ENCODE measurements at places on chromosomes 2 and 18.
A peak's percentile ranks its signal among the peaks of the same experiment; 100 is the strongest.

GRCh38 chr2:70525032-70525431 is 28.6 kb downstream of the TGFA start:
- H3K27me3 ChIP-seq, result no peaks in the 10 kb centered on the region
- H3K4me3 ChIP-seq, result no peak overlapping the region
- no peak overlapping the region for H3K27ac ChIP-seq
- H3K4me1 ChIP-seq, result peaks cover 7% of the 10 kb centered on the region
- H3K36me3 ChIP-seq, result no peaks in the 10 kb centered on the region

GRCh38 chr2:174901075-174901474 is 104.1 kb downstream of the CHN1 start:
- DNase-seq, result peak; percentile 29
- H3K4me1 ChIP-seq, result no peaks in the 10 kb centered on the region
- H3K4me3 ChIP-seq, result no peak overlapping the region
- H3K27me3 ChIP-seq, result no peaks in the 10 kb centered on the region
- H3K27ac ChIP-seq, result no peak overlapping the region

GRCh38 chr2:230221493-230221892 is 1.7 kb upstream of the SP110 start:
- DNase-seq, result no peak
- H3K27ac ChIP-seq, result no peak overlapping the region
- no peak overlapping the region for H3K4me3 ChIP-seq
- no peaks in the 10 kb centered on the region for H3K4me1 ChIP-seq
- H3K27me3 ChIP-seq, result no peaks in the 10 kb centered on the region

GRCh38 chr2:212843409-212844199 is 305.0 kb upstream of the ERBB4 start:
- H3K4me3 ChIP-seq, result no peak overlapping the region
- H3K36me3 ChIP-seq, result no peaks in the 10 kb centered on the region
- no peak overlapping the region for H3K27ac ChIP-seq
- no peak for DNase-seq

DNA sequence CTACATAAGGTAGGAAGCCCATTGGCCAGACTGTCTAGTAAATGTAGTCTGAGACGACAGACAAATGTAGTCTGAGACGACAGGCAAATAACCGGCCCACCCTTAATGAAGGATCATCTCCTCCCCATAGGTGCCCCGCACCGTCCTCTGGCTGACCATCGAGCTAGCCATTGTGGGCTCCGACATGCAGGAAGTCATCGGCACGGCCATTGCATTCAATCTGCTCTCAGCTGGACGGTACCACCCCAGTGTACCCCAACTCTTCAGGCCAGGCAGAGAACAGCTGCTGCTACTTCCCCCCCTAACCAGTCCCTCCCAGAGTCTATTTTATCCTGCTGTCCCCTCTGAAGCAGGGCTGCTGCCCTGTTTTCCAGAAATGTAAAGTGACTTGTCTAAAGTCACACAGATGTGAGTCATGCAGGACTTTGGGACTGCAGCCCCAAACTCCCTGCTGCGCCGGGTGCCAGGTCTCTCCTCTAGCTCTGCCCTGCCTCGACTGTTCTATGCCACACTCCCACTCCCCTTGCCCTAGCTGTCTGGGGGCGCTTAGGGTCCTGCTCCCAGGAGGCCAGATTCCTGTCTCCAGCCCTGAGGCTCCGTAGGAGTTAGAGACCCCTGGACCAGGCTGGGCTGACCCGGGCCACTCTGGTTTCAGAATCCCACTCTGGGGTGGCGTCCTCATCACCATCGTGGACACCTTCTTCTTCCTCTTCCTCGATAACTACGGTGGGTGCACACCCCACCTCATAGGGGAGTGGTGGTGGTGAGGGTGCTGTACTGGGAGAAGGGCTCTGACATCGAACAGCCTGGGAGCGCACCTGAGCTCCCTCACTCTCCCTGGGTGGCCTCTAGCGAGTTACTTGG is 4.7 kb downstream of the SLC11A1 start:
- H3K27ac ChIP-seq, result no peak overlapping the region
- H3K4me1 ChIP-seq, result no peaks in the 10 kb centered on the region
- H3K36me3 ChIP-seq, result no peaks in the 10 kb centered on the region
- H3K4me3 ChIP-seq, result no peak overlapping the region
- no peaks in the 10 kb centered on the region for H3K27me3 ChIP-seq
- no peak for DNase-seq

GRCh38 chr2:147760984-147761383 is 83.8 kb upstream of the ACVR2A start:
- H3K27me3 ChIP-seq, result no peaks in the 10 kb centered on the region
- H3K4me3 ChIP-seq, result no peak overlapping the region
- DNase-seq, result peak; percentile 22
- no peak overlapping the region for H3K27ac ChIP-seq
- H3K4me1 ChIP-seq, result no peaks in the 10 kb centered on the region
- H3K36me3 ChIP-seq, result no peaks in the 10 kb centered on the region

GRCh38 chr18:48994044-48994651 is 43.4 kb upstream of the SMAD7 start:
- no peaks in the 10 kb centered on the region for H3K36me3 ChIP-seq
- H3K4me1 ChIP-seq, result peaks cover 12% of the 10 kb centered on the region
- H3K27ac ChIP-seq, result no peak overlapping the region
- H3K4me3 ChIP-seq, result no peak overlapping the region
- no peak for DNase-seq

DNA sequence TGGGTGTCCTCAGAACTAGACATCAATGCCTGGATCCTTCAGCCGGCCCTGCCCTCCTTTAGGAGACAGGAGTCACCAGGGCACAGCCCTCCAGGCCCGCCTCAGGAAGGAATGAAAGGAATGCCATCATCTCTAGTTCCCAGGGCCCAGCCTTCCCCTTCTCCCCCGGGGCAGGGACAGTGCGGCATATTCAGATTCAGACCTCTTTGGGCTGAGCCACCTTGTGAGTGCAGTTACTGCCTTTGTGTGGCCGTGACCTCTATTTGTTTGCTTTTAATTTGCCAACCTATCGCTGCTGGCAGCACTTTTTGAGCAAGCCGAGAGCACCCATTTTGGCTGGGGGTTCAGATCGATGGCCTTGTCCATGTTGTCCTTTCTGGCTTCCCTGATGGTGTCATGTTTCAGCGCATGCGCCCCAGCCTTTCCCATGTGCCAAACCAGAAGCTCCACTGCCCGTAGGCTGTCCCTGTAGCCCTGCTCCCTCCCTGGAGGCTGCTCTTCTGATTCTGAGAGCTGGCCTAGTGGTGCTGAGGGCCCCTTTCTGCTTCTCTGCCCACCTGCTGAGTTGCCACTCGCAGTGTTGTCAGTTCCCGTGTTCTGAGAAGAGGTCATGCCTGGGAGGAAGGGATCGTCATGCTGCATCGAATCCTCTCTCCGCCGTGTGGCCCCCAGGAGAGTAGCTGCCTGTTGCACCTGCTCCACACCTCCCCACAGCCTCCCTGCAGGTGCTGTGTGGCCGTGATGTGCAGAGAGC is 10.9 kb downstream of the ANKRD23 start:
- H3K27me3 ChIP-seq, result no peaks in the 10 kb centered on the region
- H3K4me3 ChIP-seq, result no peak overlapping the region
- no peaks in the 10 kb centered on the region for H3K4me1 ChIP-seq
- DNase-seq, result peak; percentile 95
- peaks cover 2% of the 10 kb centered on the region for H3K36me3 ChIP-seq

Data from mesendoderm (in vitro differentiated cells).